ENCODE measurements at places on chromosomes 7 and 10.

- no peak for DNase-seq
Observed at GRCh38 chr7:115822380-115822779, 208.2 kb downstream of the TFEC start.

DNA sequence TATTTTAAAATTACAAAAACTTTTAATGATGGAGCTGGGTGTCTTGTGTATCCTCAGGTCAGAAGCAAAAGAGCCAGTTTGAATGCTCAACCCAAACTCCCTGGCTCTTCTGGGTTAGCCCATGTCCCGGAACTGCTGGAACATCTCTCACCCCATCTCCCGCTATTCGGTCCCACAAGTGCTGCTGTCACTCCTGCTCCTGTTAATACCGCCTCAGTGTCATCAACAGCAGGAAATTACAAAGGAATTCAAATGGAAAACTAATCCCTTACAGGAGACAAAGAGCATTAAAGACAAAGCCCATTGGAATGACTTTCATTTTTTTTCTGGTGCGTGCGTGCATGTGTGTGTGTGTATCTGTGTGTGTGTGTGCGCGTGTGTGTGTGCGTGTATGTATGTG is 112.0 kb upstream of the C7orf33 start:
- DNase-seq, result no peak

- DNase-seq, result no peak
Observed at GRCh38 chr10:82813856-82814255, 938.9 kb downstream of the NRG3 start.

- DNase-seq, result no peak
Observed at GRCh38 chr10:61835946-61836887, 65.3 kb upstream of the ARID5B start.

DNA sequence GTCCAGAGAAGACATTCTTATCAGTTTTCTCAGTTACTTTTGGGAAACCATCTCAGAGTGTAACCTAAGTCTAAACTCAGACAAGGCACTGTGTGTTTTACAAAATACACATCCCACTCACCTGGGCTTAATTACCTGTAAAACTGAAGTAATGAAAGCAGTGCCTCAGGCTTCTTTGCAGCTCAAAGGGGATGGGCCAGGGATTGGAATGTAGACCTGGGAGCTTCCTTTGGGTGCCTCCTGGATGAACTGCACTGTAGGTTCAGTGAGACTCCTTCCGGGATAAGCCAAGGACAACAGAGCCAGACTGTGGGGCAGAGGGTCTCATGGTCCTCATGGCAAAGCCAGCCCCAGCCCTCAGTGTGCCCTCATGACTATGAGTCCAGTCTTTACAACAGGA is 672.4 kb upstream of the GALNT17 start:
- DNase-seq, result no peak

DNA sequence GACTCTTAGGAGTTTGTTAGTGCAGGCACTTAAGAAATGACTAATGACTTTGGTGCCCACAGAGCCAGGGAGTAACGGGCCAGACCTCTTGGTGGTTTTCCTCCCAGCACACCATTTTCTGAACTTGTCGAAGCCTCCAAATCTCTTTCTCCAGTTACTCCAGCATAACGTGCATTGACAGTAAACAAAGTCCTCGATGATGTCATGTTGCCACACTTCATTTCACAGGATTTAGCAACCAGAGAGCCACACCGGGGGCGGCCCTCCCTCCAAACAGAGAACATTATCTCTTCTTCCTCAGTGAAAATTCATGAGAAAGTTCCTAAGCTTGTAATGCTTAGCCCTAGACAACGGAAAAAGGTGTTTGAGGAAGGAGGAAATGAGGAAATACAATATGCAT is 4.0 kb upstream of the SVOPL start:
- DNase-seq, result no peak

DNA sequence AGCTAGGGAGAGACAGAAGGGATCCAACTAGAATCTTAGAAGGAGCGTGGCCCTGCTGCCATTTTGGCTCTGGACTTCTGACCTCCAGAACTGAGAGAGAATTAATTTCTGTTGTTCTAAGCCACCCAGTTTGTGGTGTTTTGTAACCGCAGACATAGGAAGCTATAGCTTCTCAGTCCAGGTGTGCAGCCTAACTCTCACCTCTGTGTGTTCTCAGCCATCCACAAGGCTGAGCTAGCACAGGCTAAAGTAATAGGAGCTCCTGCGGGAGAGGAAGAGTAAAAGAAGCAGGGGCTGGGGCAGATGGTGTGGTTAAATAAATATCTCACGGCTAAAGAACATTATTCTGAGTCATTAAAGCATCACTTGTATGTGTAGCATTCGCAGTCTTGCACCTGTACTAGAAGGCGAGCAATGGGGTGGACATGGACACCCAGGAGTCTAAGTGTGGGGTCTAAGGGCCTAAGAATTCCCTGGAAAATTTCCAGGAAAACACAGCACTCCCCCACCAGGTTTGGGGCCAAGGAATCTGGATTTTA is 94.1 kb downstream of the AOAH start:
- no peak for DNase-seq

DNA sequence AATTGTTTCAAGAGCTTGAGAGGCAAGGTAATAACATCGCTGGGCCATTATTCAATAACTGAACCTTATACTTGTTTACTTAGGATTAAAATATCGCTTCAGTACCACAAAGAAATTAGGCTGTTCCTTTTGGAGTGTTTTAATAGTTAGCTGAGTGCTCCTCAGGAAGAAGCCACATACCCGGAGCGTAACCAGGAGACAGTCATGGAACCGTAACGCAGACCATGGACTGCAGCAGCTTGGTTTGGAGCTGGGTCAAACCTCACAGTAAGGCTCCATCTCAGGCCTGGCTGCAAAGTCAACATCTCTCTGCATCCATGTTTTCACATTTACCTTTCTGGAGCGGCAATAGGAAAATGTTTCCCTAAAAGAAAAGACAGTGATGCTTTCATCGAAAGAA is 599.0 kb downstream of the TNS3 start:
- DNase-seq, result no peak

GRCh38 chr7:136993377-136993776 is 124.9 kb downstream of the CHRM2 start:
- no peak for DNase-seq

- no peak for DNase-seq
Observed at GRCh38 chr10:49160814-49161213, 27.0 kb upstream of the FAM170B start.

- DNase-seq, result no peak
Observed at GRCh38 chr7:38881015-38881414, 28.0 kb downstream of the VPS41 start.

DNA sequence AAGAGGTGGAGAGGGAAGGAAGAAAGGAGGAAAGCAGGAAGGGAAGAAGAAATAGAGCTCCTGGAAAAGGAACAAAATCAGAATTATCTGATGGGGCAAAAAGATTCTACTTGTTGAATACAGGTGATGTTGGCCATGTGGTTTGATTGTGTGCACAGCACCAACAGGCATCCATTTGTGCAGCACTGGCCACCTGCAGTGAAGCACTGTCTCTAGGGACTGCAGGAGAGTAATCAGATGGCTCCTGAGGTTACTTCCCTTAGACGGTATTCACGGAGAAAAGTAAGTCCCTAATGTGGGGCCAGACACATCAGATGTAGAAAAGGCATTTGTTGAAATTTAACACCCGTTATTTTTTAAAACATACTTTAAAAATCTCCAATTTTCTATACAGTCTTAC is 135.3 kb upstream of the VIPR2 start:
- no peak for DNase-seq

DNA sequence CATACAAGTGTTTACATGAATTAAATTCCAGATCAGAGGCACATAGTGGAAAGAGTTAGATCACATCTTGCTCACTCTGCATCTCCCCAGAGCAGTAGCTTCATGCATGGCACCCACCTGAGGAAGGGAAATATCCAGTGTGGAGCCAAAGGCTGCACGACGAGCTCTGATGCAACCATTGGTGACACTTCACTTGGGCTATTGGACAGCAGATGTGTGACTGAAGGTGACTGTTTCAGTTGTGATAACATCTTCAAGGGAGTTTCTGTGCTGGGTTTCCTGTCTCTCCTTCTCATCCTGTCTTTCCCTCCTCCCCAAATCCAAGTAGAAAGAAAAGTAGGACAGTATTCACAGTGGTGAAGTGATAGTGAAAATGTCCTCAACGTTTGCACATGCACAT is 115.0 kb downstream of the TAF3 start:
- DNase-seq, result no peak

DNA sequence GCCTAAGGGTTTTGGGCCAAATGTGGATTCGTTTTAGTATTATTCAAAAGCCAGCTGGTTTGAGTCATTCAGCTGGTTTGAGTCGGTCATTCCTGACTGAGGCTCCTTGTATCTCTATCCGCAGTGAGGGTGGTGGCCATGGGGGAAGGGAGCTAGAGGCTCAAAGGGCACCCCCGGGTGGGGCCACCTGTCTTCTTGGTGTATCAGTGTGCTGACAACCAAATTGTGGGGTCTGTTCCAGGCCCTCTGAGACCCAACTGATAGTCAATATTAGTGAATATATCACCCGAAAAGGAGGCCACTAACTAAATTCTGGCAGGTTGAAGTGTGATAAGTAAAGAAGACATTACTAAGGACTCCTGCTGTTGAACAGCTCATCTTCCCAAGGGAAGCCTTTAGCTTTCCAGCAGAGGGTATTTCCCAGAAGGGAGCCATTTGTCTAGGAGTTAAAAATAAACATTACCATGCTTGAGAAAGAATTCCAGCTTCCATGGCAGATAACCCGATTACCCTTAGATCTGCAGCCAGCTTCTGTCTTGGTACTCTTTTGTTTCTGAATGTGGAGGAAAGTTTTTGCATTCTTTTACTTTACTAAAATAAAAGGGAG is 29.9 kb upstream of the DDX50 start:
- DNase-seq, result no peak

GRCh38 chr10:75021379-75022249 is 89.8 kb upstream of the SAMD8 start:
- DNase-seq, result no peak

DNA sequence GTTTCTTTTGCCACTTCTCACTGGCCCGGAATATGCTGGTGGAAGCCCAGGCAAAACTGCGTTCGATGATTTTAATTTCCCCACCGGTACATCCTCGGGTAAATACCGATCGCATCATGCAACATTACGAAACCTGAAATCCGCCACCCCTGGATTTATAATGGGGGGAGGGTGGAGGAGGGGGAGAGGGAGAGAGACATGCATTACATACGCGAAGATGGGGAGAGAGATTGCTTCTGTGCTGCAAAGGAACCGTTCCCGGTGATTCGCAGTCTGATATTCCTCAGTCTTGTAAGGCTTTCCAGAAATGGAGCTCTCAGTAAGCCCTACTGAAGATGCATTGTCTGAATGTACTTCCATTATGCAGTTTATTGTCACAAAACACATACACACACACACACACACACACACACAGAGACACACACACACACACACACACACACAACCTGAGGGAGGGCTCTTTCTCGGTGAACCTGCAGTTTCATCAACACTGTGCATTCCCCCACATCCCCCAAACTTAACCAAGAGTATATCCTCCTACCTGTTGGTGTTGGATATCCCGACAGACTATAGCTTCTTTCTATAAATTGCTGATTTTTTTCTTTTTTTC is 741 bp downstream of the GPR85 start:
- no peak for DNase-seq

DNA sequence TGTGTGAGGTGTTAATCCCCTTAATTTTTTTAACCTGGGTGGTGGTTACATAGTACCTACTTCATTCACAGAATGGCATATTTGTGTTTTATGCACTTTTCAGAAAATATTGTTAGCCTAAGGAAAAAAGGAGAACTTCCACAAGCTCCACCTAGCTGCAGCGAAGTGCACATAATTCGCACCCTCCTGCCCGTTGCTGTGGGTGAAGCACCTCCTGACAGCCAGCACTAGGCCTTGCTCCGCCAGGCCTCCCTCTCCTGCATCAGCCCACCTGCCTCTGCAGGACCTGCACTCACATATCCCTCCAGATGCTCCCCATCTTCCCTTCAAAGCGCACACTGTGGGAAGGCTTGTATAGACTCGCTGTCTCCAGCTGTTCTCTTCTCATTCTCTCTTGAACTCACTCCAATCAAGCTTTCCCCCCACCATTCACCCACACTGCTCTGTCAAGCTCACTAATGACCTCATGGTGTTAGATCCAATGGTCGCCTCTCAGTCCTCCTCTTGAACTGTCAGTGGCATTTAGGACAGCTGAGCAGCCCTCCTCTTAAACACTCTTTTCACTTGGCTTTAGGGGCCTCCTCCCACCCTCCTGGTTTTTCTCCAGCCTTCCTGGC is 20.7 kb upstream of the GRID1 start:
- no peak for DNase-seq

- DNase-seq, result no peak
Observed at GRCh38 chr7:139394540-139394939, 34.8 kb downstream of the LUC7L2 start.

GRCh38 chr10:105023211-105024111 is 382.4 kb downstream of the SORCS3 start:
- DNase-seq, result no peak

DNA sequence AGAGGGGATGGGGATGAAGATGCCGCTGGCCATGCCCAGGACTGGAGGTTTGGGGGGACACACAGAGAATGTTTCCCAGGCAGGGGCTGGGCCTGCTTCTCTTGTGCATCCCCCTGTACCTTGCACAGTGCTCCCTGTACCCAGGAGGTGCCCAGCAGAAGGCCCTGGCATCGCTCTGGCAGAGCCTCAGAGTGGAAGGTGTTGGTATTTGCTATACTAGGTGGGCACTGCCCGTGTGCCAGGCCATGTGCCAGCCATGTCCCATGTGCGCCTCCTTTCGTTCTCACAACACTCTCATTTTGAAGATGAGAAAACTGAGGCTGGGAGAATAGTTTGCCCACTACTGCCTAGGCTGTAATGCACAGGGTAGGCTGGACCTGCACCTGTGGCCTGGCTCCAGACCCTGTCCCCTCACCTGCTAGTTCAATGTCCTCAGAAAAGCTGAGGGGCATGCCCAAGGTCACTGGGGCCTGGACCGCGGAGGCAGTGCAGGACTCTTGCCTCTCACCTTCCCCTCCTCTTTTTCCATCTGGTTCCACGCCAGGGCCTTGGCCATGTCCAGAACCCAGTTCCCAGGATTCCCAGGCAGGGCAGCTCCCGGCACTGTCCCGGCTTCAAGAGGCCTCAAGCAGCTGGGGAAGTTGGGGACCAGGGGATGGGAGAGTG is 64.7 kb downstream of the GOLGA7B start:
- no peak for DNase-seq

Measured in stimulated activated CD4-positive, alpha-beta T cell treated with anti-CD3 and anti-CD28 coated beads, Interleukin-1b, Interleukin-23, amount 100 ng/mL, for 24 hours (primary cell).